ENCODE measurements at places on chromosomes 16 and 17. TPM values are rescaled to one million over a fixed set of nuclear protein-coding genes. Genes with fewer than 3 reads are reported as not detected.
A peak's percentile ranks its signal among the peaks of the same experiment; 100 is the strongest.

- no peaks in the 10 kb centered on the region for H3K27me3 ChIP-seq
- H3K36me3 ChIP-seq, result peaks cover 11% of the 10 kb centered on the region
- H3K27ac ChIP-seq, result no peak overlapping the region
- H3K4me3 ChIP-seq, result no peak overlapping the region
- peak; percentile 63 for DNase-seq
Measured at GRCh38 chr17:27569257-27569722, 61.7 kb upstream of the LGALS9 start.

GRCh38 chr16:12548270-12548983 lies 255.3 kb downstream of the CPPED1 start:
- DNase-seq, result no peak
- H3K4me1 ChIP-seq, result peaks cover 10% of the 10 kb centered on the region
- no peaks in the 10 kb centered on the region for H3K27me3 ChIP-seq
- no peak overlapping the region for H3K27ac ChIP-seq

DNA sequence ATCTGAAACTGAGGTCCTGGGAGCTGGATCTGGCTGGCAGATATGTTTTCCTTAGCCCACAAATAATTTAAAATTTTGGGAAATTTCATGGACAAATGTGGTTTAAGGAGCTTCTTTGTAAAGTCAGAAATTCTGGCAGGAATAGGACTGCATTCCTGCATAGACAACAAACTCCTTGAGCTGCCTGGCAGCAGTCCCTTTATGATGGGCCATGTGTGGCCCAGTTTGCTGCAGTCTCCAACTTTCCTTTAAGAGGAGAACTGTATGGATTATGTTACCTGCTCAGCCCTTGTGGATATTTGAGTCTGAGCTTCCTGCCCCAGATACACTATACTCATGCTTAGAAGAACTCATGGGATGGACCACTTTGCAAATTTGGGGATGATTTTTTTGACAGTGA lies 48.5 kb upstream of the HS3ST2 start:
- H3K27me3 ChIP-seq, result peaks cover 9% of the 10 kb centered on the region
- no peak for DNase-seq
- no peak overlapping the region for H3K4me3 ChIP-seq
- H3K36me3 ChIP-seq, result no peaks in the 10 kb centered on the region
- H3K27ac ChIP-seq, result no peak overlapping the region

- H3K36me3 ChIP-seq, result peaks cover 17% of the 10 kb centered on the region
- no peak for DNase-seq
- no peaks in the 10 kb centered on the region for H3K27me3 ChIP-seq
- H3K27ac ChIP-seq, result no peak overlapping the region
Measured at GRCh38 chr17:54909766-54910165, 9.1 kb downstream of the TOM1L1 start.

DNA sequence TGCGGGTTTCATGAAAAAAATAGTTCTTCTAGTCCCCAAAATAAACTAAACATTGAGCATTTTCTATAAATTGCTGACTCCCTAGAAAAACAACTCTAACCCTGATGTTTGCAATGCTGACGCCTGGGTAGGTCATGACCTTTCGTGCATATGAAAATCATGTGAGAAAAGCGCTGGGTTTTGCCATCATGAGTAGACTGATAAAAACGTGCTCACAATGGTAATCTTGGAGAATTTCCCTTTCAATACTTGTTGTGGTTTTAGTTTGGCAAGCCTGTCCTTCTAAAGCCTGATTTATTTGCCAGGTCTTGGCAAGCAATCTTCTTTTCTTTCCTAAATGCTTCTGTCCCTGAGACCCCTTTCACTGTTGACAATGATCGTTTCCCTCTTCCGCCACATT lies 4.0 kb upstream of the CLEC10A start:
- no peak overlapping the region for H3K4me3 ChIP-seq
- DNase-seq, result no peak
- peaks cover 14% of the 10 kb centered on the region for H3K4me1 ChIP-seq
- H3K36me3 ChIP-seq, result no peaks in the 10 kb centered on the region
- H3K27ac ChIP-seq, result no peak overlapping the region
- H3K27me3 ChIP-seq, result peaks cover 7% of the 10 kb centered on the region

- H3K27me3 ChIP-seq, result peaks cover 53% of the 10 kb centered on the region
- H3K4me1 ChIP-seq, result peaks cover 14% of the 10 kb centered on the region
- no peak overlapping the region for H3K27ac ChIP-seq
- no peaks in the 10 kb centered on the region for H3K36me3 ChIP-seq
- H3K4me3 ChIP-seq, result no peak overlapping the region
Measured at GRCh38 chr17:47719411-47720152, 13.5 kb upstream of the TBX21 start.

GRCh38 chr16:24253192-24253591 lies 2.9 kb upstream of the CACNG3 start:
- no peak for DNase-seq
- no peaks in the 10 kb centered on the region for H3K4me1 ChIP-seq
- H3K36me3 ChIP-seq, result no peaks in the 10 kb centered on the region
- H3K4me3 ChIP-seq, result no peak overlapping the region

GRCh38 chr16:12724226-12724625 lies 79.5 kb downstream of the CPPED1 start:
- H3K27me3 ChIP-seq, result no peaks in the 10 kb centered on the region
- H3K4me3 ChIP-seq, result no peak overlapping the region
- H3K27ac ChIP-seq, result no peak overlapping the region
- DNase-seq, result no peak
- H3K4me1 ChIP-seq, result no peaks in the 10 kb centered on the region

GRCh38 chr17:62627904-62628633 lies 599 bp downstream of the MRC2 start:
- H3K27ac ChIP-seq, result peak overlapping the region; percentile 86
- peaks cover 14% of the 10 kb centered on the region for H3K27me3 ChIP-seq
- peak overlapping the region; percentile 68 for H3K4me3 ChIP-seq

GRCh38 chr16:89216315-89217137 lies 977 bp upstream of the ZNF778 start:
- peak overlapping the region; percentile 97 for H3K27ac ChIP-seq
- H3K4me1 ChIP-seq, result peaks cover 36% of the 10 kb centered on the region
- DNase-seq, result peak; percentile 85
- H3K4me3 ChIP-seq, result peak overlapping the region; percentile 92
- H3K36me3 ChIP-seq, result peaks cover 10% of the 10 kb centered on the region
- H3K27me3 ChIP-seq, result no peaks in the 10 kb centered on the region

Gene SLC12A3
- total RNA-seq, result not detected
